Neural progenitor cell (in vitro differentiated cells): ENCODE measurements at places on chromosomes 6 and 20. TPM values are rescaled to one million over a fixed set of nuclear protein-coding genes. Genes with fewer than 3 reads are reported as not detected.
A peak's percentile ranks its signal among the peaks of the same experiment; 100 is the strongest.

DNA sequence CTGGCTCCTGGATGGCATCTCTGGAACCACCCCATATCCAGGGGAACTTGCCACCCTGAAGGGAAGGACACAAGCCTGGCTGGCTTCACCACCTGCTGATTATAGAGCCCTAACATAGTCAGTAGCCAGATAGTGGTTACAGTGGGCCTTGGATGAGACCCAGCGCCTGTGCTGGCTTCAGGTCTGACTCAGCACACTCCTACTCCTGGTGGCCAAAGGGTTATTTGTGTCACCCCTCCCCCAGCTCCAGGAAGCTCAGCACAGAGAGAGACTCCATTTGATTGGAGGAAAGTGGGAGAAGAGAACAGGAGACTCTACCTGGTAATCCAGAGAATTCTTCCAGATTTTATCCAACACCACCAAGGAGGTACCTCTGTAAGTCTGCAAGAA lies 12.8 kb downstream of the SNX14 start:
- DNase-seq, result no peak

Gene SIRPD
- total RNA-seq, result not detected in 2 replicates

GRCh38 chr6:32847004-32847403 lies 3.2 kb upstream of the PSMB8 start:
- no peak for DNase-seq

Gene KATNA1
- 18.9 and 20.2 TPM in 2 replicates for total RNA-seq

- no peak for DNase-seq
Observed at GRCh38 chr20:58145506-58146080, 82.9 kb downstream of the ANKRD60 start.

DNA sequence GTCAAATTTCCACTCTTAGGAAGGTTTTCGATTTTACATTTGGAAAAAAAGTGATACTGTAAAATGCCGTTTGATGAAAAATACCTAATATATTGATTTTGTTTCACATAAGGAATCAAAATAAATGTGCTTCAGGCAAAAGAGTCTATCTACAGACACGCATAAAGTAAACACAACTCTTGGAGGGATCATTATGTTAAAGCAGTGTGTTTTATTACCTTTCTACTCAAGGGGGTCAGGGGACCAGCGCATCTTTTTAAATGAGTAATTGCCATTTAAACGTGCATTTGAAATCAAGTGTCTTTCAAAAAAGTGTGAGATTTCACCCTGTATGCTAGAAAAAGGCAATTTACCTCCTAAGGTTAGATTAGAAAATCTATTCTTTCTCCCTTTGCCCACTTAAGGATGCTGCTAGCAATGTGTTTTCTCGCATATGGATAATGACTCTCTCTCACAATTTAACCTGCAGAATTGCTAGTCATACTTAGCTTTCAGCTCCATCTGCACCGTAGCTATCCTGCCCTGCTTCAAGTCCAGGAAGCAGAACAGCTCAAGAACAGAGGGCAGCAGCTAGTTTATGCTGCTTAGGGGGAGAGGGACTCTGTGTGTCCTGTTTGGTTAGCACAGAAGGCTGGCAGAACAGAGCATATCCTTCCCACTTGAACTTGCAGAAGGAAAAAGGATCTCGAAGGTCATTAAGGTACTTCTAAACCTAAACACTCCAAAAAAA lies 35.0 kb downstream of the NKAIN2 start:
- no peak for DNase-seq

- DNase-seq, result peak; percentile 48
Observed at GRCh38 chr6:53547166-53547810, 2.4 kb upstream of the GCLC start.

- DNase-seq, result no peak
Observed at GRCh38 chr6:151826517-151827142, 19.1 kb downstream of the ESR1 start.

- no peak for DNase-seq
Observed at GRCh38 chr6:2247664-2248063, 2.3 kb upstream of the GMDS start.

- DNase-seq, result no peak
Observed at GRCh38 chr6:76771059-76771634, 692.1 kb downstream of the HTR1B start.

DNA sequence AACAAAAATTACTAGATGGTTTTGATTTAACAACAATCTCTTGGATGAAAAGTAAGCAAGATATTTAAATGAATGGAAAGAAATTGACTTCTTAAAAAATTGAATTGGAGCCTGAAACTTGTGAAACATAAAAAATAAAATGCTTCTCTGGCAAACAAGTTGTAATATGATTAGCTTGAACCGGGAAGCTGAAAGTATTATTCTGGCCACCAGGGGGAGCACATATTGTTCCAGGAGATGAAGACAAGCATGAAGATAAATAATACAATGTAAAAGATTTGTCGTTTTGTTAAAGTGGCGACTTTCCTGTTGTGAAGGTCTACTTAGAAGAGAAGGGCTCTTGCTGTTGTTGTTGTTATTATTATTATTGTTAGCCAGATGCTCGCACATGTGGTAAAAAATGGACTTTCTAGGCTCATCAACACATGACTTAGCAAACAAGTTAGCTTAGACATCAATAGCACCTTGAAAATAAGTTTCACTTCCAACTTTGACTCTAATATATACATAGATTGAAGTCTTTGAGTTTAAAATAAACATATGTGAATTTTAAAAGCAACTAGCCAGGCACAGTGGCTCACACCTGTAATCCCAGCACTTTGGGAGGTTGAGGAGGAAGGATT lies 14.2 kb downstream of the PAX1 start:
- DNase-seq, result peak; percentile 71

- peak; percentile 97 for DNase-seq
Observed at GRCh38 chr6:37222125-37222967, 35.2 kb upstream of the TBC1D22B start.

GRCh38 chr20:25100914-25101313 lies 19.0 kb upstream of the VSX1 start:
- no peak for DNase-seq

GRCh38 chr20:44187054-44187771 lies at the start of gene JPH2:
Gene JPH2, minus strand, starts transcription at chr20:44187188. Its CDS starts 483 bp downstream, at chr20:44186705.
- DNase-seq, result peak; percentile 59

DNA sequence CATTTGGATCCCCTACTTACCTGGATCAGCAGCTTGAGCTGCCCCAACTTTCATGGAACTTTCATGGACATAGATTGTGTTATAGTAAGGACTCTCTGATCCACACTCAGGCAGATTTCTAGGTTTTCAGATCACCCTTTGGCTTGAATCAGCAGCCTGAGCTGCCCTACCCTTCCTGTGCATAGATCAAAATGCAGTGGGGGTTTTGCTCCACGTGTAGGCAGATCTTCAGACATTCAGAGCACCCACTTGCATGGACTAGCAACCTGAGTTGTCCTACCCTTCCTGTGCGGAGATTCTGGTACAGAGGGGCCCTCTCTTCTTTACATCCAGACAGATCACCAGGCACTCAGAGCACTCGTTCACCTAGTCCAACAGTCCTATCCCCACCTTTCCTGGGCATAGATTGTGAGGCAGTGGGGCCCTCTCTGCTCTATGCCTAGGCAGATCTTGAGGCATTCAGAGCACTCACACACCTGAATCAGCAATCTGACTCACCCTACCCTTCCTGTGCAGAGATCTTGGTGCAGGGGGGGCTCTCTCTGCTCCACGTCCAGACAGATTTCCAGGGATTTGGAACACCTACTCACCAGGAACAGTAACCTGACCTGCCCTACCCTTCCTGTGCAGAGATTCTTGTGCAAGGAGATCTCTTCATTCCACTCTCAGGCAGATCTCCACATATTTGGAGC lies 705.2 kb upstream of the NRSN1 start:
- DNase-seq, result no peak

DNA sequence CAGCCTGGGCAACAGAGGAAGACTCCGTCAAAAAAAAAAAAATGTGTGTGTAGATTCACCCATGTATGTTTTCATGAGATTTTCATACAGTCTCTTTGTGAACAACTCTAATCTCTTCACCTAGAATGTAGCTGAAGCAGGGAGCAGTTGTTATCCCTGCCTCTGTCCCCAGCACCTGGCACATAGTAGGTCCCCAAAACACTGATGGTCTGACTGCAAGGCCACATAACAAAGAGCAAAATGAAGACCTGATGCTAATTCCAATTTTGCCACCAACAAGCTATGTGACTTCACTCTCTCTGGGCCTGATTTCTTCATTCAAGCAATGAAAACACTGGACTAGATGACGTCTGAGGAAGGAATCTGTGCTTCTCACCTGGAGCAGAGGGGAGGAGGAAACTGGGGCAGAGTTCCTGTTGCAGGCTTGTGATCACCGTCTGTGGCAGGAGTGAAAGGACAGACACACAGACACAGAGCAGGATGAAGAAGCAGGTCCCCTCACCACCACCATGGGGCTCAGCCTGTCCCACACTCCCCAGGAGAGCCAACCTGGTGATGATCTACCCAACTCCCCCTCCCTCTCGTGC lies 4.6 kb downstream of the SLC44A4 start:
- DNase-seq, result no peak

DNA sequence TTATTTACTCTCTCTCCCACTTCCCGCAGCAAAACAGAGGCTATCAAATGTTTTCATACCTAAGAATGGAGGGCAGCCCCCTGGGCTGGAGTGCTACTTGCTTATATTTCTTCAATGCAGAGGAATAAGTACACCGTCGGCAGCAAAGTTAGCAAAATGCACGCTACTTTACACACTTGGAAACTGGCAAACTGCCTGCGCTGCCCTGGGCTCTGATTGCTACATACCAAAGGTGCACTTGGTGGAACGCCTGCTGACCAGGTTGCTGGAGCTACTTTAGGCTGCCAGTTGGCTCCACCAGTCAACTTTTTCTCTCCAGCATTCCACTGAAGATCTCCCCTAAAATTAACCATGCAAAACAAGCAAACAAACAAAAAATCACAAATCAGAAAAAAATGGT lies 62.4 kb downstream of the PRSS35 start:
- DNase-seq, result no peak

- DNase-seq, result no peak
Observed at GRCh38 chr6:130043344-130043743, 25.0 kb downstream of the L3MBTL3 start.

Gene PTK6
- not detected in 2 replicates for total RNA-seq

GRCh38 chr6:105058846-105059245 lies 101.9 kb downstream of the LIN28B start:
- DNase-seq, result no peak

DNA sequence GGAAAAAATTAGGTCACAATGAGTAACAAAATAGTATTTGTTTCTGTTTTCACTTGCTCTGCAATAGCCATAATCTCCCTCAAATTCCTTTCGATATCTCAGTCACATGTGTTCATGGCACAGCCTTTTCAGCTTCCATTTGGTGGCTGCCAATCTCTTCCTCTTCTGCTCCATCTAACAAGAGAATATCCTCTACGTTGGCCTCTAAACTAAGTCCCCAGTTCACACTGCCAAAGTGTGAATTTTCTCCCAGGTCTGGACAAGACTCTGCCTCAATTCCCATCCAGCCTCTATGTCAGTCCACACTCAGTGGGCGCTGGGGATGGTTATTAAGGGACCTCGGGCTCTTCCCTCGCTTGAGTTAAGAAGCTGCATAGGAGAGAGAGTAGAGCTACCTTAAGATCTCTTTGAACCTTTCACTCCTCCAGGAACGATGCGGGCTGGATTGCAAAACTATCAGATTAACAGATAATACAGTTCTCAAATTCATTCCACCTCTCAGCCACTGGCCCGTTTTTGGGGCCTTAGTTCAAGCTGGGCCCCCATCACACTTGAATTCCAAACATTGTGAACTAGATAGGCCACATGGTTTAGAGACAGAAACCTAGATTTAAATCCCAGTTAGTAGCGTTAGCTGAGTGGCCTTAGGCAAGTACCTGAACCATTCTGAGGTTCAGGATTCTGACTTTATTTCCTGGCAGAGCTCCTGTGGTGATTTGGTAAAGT lies 250.2 kb upstream of the QKI start:
- DNase-seq, result no peak

DNA sequence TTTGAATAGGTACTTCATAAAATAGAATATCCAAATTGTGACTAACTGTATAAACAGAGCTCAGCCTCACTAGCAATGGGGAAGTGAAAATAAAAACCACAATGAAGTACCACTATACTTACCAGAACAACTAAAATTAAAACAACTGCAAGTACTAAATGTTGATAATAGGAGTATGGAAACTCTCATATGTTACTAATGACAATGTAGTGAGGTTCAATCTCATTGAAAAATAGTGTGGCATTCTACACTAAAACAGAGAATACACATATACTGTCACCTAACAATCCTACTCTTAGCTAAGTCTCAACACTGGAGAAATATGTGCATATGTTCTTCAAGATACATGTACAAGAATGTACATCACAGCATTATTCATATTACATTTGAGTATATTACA lies 132.0 kb upstream of the CARMIL1 start:
- DNase-seq, result no peak

GRCh38 chr6:69232911-69233448 lies 563.8 kb downstream of the LMBRD1 start:
- DNase-seq, result peak; percentile 90

DNA sequence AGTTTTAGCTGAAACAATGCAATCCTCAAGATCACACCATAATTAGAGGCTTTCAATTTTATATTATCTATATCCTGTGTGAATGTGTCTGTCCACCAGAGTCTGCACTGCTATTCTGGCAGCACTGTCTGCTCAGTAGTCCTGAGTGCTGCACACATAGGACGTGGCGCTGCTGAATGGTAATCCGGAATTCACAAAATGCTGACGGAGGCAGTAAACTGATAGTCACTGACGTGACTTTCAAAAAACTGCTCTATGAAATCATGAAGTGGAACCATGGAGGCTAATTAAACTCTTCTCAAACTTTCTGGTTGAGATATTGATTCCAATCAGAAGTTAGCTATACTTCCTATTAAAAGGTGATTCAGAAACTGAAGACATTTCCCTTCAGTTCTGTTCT lies 190.8 kb upstream of the NOX3 start:
- DNase-seq, result no peak

GRCh38 chr6:149053848-149054558 lies 263.5 kb upstream of the TAB2 start:
- DNase-seq, result no peak

Gene MICB
- 8.1 and 9.1 TPM in 2 replicates for total RNA-seq

DNA sequence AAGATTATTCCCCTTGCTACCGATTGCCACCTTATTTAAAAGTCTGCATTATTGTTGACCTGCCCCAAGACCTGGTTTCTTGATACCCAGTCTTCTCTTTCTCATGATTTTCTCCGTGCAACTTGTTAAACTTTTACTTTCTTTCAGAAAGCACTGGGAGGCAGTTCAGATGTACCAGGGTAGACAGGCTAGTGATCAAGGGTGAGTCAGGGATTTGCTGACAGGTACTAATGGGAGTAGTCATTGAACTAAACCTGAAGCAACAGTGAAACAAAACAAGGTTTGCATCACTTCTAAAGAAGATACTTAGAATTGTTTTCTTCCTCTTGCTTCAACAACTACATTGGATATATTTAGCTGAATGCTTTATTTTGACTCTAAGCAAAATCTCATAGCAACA lies 124.4 kb downstream of the KCNQ5 start:
- DNase-seq, result no peak

DNA sequence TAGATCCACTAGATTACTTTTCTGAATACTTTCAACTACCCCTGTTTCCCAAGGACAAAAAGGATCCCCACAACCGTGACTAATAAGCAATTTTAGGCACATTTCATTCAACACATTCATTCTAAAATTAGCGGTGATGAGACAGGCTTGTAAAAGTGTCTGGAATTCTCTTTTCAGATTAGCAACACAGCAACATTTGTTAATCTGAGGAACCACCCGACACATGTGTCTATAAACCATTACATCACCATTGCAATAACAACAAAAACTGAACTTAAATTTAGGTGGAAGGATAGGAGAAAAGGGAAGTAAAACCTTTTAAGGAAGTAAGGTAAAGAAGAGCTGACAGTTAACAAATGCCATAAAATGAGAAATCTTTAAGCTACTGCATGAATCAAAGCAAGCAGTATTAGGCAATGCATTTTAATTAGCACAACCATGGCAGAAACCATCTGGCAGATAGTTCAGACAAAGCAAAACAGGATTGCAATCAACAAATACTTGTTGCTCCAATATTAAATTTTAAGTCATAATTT lies 49.1 kb downstream of the MAP3K7 start:
- no peak for DNase-seq
